Fibroblast of skin of abdomen (primary cell): ENCODE measurements at places on chromosomes 5 and 9.
A peak's percentile ranks its signal among the peaks of the same experiment; 100 is the strongest.

- DNase-seq, result no peak
These were observed 43.3 kb downstream of the SPARC start for GRCh38 chr5:151643388-151643787.

GRCh38 chr5:170479484-170479883, 24.3 kb upstream of the KCNIP1 start:
- peak; percentile 48 for DNase-seq

DNA sequence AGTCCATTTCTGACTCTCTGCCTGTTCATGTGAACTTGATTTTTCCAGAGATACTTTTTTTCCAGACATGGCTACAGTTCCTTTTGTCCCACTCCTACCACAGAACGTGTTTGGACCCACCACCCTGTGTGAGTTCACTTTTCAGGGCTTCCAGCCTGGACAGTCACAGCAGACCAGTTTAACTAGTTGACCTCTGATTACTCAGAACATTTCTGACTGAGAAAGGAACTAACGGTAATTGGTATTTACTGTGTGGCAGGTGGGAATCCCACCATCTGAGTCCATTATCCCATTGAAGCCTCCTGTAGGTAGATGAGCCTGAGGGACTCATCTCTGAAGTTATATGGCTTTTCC, 210.1 kb downstream of the GOLPH3 start:
- DNase-seq, result no peak

- no peak for DNase-seq
These were observed 6.8 kb downstream of the CXXC5 start for GRCh38 chr5:139654871-139655491.

DNA sequence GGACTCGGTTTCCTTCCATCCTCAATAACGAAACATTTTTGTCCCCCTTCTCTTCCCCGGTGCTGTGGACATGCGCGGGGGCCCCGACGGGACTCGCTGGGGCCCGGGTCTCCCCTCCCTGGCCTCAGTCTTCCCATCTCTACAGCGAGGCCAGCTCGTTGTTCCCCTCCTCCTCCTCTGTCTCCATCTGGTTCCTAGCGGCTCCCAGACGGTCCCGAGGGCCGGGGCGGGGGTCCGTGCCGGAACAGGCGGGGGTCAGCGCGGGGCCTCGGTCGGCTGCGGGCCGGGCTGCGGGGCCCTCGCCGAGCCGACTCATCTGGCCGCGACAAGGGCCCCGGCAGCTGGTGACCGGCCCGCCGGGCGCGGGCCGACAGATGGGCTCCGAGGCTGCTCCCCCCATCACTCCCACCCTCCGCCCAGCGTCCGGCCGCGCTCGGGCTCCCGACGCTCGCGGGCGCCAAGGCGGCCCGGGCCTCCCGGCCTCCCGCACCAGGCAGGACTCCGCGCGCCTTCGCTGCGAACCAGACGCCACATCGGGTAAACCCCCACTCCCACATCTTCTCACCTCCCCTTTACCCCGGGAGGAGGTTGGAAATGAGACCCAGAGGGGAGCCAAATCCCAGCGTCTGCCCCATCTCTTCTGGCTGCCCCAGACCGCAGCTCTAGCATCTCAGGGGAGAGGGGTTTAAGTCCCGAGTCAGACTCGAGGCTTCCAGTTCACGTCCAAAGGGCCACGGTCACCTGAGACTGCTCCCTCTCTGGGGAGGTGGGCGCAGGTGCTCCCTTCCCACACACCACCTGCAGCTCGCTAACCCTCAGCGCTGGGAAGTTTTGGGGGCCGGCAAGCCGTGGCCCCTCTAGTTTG, 8.1 kb downstream of the BARHL1 start:
- DNase-seq, result no peak

GRCh38 chr5:179504600-179505396, 45.6 kb upstream of the RUFY1 start:
- DNase-seq, result no peak

DNA sequence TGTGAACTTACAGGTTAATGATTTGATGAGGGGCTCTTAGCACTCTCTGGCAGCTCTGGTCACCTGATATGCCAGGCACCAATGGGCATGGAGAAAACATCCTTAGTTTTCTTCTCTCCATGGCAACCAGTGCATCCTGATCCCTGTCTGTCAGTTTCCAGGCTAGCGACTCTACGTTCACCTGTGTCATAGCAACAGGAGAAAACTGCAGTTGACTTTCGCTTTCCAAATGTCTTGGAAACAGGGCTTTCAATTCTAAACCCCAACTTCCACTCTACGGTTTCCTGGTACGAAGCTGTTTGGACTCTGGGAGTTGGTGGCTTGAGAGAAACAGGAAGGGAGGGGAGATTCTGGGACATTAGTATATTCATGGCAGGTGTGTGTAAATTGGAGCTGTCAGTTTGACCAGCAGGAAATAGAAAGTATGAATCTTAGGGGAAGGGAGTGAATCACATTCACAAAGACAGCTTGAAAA, 74.4 kb downstream of the SLC28A3 start:
- no peak for DNase-seq

DNA sequence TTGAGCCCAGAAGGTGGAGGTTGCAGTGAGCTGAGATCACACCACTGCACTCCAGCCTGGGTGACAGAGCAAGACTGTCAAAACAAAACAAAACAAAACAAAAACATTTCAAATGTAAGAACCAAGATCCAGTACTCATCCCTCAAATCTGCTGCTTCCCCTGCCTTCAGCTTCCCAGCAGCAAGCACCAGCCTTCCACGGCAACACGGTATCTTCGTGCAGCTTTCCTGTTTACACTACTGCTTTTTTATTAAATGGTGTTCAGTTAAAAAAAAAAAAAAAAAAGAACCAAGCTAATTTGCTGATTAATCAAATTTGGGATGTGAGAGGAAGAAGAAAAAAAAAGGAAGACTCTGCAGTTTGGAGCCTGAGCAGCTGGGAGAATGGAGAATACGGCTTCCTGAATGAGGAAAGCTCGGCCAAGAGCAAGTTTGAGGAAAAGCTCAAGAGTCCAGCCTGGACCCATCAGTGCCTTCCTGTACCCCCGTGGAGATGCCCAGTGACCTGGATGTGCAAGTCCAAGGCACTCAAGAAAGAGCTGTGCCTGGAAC, 28.0 kb upstream of the SLC2A8 start:
- DNase-seq, result no peak

- no peak for DNase-seq
These were observed 47.1 kb downstream of the SH3PXD2B start for GRCh38 chr5:172407241-172407691.

GRCh38 chr9:68778635-68779034, 73.6 kb downstream of the PIP5K1B start:
- DNase-seq, result no peak

DNA sequence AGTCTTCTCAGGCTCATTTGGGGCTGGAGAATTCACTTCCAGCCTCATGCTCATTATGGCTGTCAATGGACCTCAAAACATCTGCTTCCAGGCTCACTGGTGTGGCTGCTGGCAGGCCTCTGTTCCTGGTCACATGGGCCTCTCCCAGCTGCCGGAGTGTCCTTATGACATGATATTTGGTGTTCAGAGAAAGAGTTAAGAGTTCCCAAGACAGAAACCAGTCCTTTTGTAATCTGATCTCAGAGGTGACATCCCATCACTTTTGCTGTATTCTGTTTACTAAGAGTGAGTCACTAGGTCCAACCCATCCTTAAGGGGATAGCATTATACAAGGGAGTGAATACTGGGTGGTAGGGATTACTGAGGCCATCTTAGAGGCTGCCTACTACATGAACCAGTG, 104.6 kb downstream of the CACNA1B start:
- DNase-seq, result no peak

DNA sequence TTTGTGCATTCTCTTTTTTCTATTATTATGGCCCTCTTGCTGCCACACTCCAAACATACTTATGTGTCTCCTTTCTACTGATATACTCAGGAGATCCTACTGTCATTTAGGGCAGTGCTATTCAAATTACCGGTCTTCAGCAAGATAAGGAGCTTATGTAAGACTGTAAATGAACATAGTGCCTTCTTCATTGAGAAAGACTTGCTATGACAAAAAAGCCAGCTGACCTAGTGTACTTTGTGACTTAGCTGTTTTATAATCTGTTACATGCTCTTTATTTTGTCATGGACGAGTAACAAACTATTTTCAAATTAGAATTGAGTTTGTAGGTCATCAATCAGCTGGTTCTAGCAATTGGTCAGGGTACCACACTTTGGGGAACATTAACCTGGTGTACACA, 32.8 kb downstream of the RANBP17 start:
- no peak for DNase-seq

- no peak for DNase-seq
These were observed 81.7 kb upstream of the LRRTM2 start for GRCh38 chr5:138956801-138957200.

GRCh38 chr5:132102101-132102701, 28.6 kb downstream of the CSF2 start:
- DNase-seq, result no peak

- peak; percentile 79 for DNase-seq
These were observed 92.0 kb upstream of the DNAH5 start for GRCh38 chr5:14036514-14036913.

DNA sequence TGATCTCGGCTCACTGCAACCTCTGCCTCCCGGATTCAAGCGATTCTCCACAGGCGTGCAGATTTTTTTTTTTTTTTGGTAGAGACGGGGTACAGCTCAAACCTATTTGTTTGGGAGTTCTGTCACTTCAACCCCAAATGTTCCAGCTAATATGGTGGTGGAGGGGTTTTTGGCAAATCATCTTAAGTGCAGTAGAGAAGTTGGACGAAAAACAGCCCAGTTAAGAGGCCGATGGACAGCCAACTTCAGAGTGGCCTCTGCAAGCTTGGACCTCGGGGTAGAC, 756 bp upstream of the PRR7 start:
- no peak for DNase-seq

DNA sequence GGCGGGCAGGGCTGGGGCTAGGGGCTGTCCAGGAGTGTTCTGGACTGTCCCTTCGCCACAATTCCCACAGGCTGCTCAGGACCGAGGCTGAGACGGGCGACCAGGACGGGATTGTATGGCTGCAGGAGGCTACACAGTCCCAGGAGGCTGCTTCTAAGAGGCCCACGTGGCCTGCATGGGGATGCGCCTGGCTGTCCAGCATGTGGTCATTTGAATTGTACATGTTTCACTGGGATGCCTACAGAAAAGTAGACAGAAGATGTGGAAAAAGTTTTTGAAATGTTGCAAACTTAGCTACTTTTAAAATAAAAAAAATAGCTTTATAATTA, 32.6 kb upstream of the SPTLC1 start:
- no peak for DNase-seq

- DNase-seq, result no peak
These were observed 20.6 kb upstream of the NIM1K start for GRCh38 chr5:43171451-43171850.

GRCh38 chr5:150778088-150778516, 455 bp upstream of the SMIM3 start:
- no peak for DNase-seq

DNA sequence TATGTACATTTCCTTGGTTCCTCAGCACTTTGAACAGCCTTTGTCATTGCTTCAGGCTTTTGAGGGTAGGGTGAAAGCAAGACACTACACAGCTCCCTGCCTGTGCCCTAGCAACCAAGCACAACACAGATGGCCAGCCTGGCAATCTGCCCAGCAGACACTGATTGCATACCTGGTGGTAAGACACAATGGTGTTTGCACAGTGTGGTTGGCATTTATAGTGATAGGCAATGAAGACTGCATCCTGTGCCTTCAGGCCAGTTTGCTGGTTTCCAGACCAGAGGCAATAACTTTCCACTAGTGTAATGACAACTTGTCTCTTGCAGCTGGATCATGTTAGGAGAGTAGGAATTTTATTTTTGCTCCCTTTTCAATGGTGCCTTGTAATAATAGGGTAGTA, 144.5 kb upstream of the TNC start:
- peak; percentile 86 for DNase-seq

- DNase-seq, result no peak
These were observed 138.6 kb downstream of the TRIO start for GRCh38 chr5:14281746-14282181.

- DNase-seq, result no peak
These were observed 176.4 kb downstream of the PDZD2 start for GRCh38 chr5:31815376-31815775.

GRCh38 chr5:54234304-54234933, 76.0 kb downstream of the ARL15 start:
- DNase-seq, result peak; percentile 57

GRCh38 chr5:6483880-6484382, 35.3 kb downstream of the UBE2QL1 start:
- DNase-seq, result no peak

DNA sequence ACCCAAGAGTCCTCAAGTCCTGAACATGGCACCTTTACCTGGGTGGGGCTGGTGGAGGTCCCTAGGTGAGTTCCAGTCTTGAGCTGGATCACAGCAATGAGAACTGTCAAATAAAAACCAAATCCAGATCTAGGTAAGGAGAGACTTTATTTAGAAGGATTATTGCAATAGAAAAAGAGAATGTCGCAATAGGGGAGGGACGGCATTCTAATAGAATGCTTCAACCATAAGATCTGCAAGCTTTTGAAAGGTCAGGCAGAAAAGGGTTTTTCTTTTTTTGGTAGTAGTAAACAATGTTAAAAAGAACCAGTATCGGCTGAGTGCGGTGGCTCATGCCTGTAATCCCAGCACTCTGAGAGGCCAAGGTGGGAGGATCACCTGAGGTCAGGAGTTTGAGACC, 5.2 kb upstream of the GCNT1 start:
- peak; percentile 53 for DNase-seq

DNA sequence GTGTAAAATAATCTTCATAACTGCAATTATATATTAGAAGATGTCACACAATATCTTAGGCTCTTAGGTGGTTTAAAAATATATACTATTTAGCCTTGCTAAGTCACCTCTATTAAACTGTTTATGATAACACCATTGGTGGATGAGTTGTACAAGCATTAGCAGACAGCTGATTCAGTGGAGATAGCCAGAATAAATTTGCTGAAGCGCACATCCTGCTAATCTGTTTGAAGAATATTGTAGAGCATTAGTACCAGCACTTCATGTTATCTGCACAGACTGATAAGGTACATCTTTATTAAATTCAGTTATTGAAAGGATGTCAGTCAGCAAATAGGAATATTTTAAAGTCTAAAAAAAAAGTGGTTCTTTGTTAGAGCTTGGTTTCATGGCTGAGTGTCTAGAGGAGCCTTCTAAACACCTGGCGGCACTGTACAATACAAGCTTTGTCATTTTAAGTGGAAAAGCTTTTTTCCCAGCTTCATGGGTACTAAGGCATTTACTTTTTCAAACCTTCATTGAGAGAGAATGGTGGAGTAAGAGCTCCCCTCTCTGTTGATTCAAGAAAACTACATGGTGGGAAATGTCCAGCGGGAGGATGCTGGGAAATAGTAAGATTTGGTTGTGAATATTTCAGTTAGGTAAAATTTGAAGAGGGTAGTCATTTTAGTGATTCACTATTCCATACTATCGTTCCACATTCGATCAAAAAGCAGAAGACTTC, 275.1 kb downstream of the SLF1 start:
- peak; percentile 5 for DNase-seq

DNA sequence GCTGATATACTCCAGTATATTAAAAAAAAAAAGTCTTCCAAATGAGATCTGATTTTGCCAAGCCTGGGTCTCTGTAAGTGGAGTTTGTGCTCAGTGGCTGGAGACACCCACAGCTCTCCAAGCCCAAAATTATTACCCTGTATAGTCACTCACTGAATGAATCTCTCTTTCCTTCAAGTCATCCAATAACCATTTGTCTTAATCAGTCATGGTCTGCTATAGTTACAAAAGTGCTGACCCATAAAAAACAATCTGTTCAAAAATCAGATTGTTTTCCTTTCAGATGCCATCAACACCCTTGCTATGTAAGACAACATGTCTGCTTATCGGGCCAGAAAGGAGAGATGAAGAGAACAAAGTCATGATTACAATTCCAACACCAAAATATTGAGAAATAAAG, 159.4 kb upstream of the FST start:
- no peak for DNase-seq
